ENCODE measurements at places on chromosomes 12 and 14.

- no peak for DNase-seq
These were observed 10.6 kb downstream of the RARG start for GRCh38 chr12:53221203-53222080.

GRCh38 chr14:62126879-62127478, 364.8 kb downstream of the SNAPC1 start:
- DNase-seq: no peak

- no peak for DNase-seq
These were observed 27.4 kb upstream of the PTHLH start for GRCh38 chr12:27999970-28000369.

GRCh38 chr12:108318472-108319275, 20.4 kb downstream of the CMKLR1 start:
- DNase-seq: no peak

DNA sequence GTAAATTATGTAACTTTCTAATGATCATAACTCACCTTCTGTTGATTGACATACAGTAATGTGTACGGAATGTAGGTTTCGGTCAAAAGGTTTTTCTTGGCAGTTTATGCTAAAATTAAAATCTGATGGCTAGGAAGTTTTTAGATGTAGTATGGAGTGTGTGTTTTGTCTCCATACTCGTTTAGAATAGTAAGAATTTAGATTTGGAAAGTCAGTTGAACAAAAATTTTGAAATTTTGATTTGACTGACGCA, 859 bp downstream of the PALS1 start:
- DNase-seq: no peak

DNA sequence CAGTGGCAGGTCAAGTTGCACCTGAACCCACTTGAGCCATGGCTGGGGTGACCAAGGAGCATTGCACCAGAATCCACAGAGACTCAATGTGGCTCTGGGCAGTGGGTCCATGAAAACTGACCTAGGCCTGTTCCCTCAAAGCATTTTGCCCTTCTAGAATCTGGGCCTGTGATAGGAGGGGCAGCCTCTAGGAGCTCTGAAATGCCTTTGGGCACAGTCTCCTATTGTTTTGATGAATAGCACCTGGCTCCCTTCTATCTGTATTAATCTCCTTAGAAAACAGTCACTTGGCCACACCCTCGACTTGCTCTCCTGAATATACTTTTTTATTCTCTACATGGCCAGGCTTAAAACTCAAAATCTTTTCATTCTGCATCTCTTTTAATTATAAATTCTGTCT, 14.1 kb upstream of the KRAS start:
- DNase-seq: no peak

GRCh38 chr12:48863291-48863690, 2.4 kb downstream of the RND1 start:
- DNase-seq: no peak

- DNase-seq: no peak
These were observed 52.2 kb upstream of the DIO3 start for GRCh38 chr14:101508948-101509729.

- DNase-seq: no peak
These were observed 189.6 kb upstream of the TMEM132C start for GRCh38 chr12:128077211-128077916.

GRCh38 chr12:2194571-2194970, 141.8 kb downstream of the CACNA1C start:
- no peak for DNase-seq

DNA sequence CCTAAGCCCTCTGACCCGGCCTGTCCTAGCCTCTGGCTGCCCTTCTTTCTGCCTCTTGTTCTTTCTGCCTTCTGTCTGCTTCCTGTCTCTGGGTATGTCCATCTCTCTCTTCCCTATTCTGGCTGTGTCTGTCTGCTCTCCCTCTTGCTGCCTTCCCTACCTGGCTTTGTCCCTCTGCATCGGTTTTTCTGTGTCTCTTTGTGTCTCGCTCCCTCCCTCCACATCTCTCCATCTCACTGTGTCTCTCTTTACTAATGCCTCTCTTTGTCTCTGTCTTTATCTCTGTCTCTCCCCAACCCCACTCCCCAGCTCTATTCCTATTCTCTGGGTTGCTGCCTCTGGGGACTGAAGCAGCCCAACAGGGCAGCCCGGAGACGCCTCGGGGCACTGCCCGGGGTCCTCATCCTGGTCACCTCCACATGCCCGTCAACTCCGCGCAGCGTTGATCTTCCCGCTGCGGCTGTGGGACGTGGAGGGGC, 10.1 kb downstream of the SHMT2 start:
- DNase-seq: no peak

DNA sequence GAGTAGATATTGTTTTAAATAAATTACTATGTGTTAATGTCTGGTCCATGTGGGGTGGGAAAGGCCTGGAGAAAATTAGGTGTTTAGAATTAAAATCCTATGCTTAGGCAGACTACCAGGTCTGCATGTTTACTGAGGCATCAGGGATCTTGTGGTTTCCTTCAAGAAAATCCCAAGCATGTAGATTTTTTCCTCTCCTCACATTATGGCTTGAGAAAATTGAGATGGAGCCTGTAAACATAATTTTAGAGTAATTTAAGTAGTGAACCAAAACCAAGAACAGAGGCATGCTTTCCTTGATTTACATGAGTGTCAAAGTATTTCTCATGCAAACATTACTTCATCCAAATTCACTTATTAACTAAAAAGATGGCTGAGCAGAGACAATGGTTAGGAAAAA, 823.7 kb downstream of the AACS start:
- DNase-seq: no peak

DNA sequence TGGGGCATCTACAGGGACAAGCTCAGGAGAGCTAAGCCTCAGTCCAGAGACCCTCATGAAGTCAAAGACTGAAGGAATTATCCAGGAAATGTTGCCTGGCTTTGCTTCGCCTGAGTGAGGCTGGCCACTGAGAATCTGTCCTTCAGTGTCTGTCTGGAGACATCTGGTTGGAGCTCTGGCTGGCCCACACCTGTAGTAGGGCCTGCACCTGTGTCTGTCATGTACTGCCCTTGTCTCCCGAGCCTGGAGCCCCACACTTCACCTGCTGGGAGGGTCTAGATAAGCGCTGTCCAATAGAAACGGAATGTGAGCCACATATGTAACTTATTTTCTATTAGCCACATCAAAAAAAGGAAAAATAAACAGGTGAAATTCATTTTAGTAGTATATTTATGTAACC, 9.9 kb upstream of the HDAC7 start:
- no peak for DNase-seq

DNA sequence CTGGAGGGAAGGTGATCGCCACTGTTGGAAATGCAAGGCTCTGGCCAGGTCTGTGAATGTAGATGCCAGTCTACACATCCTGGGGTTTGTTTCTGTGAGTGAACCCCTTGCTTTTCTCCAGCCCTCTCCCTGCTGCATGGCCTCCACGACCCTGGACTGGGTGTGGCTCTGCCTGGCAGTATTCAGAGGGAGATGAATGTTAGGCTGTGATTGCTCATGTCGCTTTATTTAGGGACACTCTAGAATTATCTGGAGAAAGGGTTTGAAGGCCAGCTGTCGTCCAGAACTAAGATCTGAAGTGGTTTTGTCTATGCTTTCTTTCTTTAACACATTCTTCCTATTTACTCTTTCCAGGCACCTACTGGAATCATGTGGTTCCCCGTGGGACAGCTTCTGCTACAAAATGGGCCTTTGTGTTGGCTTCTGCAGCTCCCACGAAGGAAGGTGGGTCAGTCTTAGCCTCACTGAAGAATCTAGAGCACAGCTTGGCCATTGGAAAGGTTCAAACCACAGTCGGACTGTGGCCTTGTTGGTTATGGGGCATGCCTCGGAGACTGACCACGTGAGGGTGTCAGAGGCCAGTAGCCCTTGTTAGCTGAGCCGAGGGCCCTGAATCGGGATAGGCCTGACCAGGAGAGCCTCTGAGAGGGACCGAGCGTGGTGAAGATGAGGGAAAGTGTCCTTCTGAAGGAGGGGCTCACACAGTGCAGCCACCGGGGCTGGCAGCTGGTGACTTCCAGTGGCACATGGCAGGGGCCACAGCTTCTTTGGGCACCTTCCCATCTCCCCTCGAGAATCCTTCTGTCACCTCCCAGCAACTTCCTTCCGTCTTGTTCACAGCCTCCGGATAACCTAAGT, 59.1 kb downstream of the ANKRD9 start:
- DNase-seq: no peak
